ENCODE measurements at places on chromosomes 12 and 14.

- DNase-seq: no peak
Observed at GRCh38 chr14:56181681-56182085, 63.5 kb downstream of the PELI2 start.

DNA sequence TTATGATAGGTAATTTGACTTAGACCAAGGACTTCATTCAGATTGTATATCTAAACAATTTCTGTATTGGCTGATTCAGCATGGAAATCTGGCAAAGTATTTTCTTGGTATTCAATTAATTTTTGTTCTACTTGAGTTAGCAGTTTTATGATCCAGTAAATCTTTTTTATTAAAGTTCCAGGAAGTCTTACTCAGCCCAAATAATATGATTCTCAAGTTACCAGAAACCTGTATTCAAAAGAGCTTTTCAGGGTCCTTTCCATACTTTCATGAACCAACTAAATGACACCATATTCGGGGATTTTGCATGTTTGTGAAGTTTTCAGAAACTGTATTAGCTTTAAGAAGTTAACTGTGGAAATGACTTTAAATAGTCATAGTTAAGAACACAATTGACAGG lies 662.6 kb downstream of the LRFN5 start:
- no peak for DNase-seq

GRCh38 chr12:2358986-2359658 lies 306.3 kb downstream of the CACNA1C start:
- DNase-seq: no peak

DNA sequence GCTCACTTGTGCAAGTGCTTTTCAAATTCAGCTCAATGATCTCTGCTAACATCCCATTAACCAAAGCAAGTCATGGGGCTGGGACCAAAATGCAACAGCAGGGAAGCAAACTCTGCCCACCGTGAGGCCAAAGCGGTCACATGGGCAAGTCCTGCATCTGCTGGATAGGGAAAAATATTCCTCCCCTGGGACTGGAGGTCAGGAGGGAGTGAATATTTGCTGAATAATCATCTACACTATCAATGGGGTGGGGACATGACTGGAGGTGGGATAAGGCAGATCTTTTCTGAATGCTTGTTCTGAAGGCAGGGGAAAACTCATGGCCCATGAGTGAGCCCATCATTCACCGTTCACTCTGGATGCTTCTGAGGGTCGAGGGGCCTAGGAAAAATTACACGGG lies 45.1 kb upstream of the VRK1 start:
- DNase-seq: no peak

DNA sequence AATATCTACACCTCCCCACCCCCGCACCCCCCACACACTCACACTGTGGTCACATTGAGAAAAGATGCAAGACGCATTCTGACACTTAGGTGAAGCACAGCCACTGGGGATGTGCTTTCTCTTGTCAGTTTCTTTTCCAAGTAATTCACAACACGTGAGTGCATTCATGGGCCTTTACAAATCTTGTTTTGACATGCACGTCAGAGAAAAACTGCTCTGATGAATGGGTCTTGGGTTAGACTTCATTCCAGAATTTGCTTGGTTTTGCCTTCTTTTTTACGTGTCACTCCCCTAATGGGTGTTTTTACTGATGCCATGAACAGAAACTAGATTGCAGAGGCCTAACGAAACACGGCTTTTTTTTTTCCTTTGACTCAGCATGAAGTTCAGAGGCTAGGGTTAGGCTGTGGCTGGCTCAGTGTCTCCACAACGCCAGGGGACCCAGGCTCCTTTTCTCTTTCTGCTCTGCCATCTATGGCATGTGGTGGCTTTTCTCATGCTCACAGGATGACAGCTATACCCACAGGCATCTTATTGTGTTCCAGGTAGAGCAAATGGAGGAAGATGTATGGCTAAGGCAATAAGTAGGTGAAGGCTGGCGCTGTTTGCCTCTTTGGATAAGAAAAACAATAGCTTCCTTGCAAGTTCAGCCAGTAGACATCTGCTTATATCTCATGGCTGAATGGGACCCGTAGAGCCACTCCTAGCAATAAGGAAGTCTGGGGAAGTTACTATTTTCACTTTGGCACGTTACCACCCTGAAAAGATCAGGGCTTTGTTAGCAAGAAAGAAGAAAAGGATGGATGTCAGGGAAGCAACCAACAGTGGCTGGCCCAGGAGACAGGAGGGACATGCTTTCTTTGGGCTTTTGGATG lies 253.3 kb downstream of the SLC15A4 start:
- DNase-seq: no peak

DNA sequence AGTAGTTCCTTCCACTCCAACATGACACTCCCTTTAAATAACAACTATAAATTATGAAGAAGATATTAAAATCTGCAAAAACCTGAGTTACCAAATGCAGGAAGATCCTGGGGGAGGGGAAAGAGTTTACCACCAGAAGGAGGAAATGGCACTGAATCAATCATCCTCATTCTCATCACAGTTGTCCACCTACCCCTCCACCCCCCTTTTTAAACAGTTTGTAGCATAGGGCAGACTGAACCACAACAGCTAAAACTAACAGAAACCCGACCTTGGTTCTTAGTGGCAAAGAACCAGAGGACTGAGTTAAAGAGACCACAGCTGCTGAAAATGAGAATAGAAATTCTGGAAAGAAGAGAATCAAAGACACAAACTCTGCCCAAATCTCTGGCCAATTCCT lies 189.5 kb downstream of the MED13L start:
- no peak for DNase-seq

GRCh38 chr14:104545151-104545941 lies 34.2 kb upstream of the C14orf180 start:
- DNase-seq: no peak

DNA sequence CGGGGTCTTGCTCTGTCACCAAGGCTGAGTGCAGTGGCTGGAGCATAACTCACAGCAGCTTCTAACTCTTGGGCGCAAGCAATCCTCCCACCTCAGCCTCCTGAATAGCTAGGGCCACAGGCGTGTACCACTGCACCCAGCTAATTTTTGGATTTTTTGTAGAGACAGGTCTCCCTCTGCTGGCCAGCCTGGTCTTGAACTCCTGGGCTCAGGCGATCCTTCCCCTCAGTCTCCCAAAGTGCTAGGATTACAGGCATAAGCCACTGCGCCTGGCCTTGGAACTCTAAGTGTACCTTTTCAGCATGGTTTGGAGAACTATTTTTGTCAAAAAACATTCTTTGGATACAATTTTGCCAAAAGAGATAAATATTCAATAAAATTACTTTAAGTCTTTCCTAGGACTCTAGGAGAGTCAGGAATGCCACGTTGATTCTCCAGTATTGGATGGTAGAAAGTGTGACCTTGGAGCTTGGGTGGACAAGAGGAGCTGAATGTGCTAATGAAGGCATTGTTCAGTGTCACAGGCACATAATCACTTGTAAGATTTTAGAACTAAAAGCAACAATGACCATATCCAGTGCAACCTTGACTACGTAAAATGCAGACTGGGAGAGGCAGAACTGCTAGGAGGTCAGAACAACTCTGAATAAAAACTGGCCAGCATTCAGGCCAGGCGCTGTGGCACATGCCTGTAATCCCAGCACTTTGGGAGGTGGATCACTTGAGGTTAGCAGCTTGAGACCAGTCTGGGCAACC lies 2.8 kb downstream of the SRSF9 start:
- peak; percentile 46 for DNase-seq

DNA sequence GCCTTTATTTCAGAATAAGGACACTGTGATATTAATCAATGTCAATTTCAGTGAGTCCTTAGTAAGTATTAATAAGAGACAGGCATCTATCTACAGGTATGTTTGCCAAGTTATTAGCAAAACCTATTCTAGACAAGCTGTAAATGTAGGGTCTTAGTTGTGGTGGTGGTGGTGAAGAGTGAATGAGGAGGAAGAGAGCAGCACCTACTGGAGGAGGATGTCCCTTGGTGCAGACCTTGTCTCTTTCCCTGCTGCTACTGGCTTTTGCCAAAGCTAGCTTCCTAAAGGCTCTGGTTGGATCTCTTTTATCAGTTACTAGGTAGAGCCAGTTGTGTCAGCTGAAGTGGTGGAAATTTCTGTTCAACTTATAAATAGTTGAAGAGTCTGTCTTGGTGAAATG lies 304.8 kb upstream of the ATP2B1 start:
- no peak for DNase-seq

DNA sequence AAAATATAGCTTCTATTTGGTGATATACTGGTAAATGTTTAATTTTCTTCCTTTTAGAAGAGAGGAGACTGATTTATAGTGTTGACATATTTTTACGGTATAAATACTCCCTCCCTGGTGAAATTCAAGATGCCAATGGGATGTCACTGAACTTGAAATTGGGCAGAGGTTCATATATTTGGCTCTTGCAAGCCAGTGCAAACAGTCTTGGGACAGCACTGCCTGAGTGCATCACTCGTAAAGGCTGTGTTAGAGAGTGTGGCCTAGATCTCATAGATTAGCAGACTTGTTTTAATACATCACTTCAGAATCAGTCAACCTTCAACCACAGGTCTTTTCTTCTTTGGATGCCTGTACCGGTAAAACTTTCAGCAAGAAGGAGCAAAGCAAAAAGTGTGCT lies 681.0 kb downstream of the NRXN3 start:
- no peak for DNase-seq

- no peak for DNase-seq
Observed at GRCh38 chr14:102058146-102058545, 28.7 kb downstream of the HSP90AA1 start.

GRCh38 chr12:49664591-49665239 lies 41.4 kb downstream of the PRPF40B start:
- no peak for DNase-seq

GRCh38 chr12:51012570-51013236 lies 13.5 kb downstream of the SLC11A2 start:
- DNase-seq: no peak

- DNase-seq: no peak
Observed at GRCh38 chr14:78581229-78581628, 411.1 kb downstream of the NRXN3 start.
